RPMI8226 (cell line): ENCODE measurements at places on chromosomes 1 and 21.

DNA sequence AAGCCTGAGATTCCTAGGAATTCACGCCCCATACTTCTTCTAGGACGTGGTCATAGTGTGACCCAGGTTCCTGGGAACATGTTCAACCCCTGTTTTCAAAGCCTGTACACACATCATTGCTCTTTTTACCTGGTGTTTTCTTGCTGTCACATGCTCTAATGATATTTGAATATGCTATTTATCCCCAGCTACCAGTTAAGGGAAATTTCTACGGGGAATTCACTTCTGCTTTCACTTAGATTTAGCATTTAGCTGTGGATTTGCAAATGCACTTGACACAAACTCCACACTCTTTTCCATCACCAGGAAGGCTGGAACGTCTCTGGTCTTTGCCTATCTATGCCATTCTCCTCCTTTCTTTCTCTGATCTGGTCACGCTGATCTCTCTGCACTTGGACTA is 11.3 kb upstream of the SAMSN1 start:
- DNase-seq: no peak

- DNase-seq: no peak
Observed at GRCh38 chr1:200938955-200939354, 44.3 kb downstream of the INAVA start.

DNA sequence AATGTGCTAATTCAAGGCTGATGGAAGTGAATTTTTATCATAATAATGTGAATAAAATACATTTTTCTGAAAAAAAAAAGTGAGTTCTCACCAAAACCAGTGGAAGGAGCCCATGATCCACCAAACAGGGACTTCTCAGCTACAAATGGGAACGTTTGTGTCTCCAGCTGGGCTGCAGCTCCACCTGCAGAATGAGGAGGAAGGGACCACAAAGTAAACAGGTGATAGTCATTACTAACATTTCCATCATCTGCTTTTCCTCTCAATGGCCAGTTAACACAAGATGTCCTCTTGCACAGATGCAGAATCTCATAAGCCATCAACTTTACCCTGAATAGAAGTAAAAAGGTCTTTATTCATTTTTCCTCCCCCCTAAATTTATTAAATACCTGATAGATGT is 246.2 kb downstream of the MRPL39 start:
- DNase-seq: no peak

- no peak for DNase-seq
Observed at GRCh38 chr1:83747853-83748482, 251.0 kb downstream of the TTLL7 start.

DNA sequence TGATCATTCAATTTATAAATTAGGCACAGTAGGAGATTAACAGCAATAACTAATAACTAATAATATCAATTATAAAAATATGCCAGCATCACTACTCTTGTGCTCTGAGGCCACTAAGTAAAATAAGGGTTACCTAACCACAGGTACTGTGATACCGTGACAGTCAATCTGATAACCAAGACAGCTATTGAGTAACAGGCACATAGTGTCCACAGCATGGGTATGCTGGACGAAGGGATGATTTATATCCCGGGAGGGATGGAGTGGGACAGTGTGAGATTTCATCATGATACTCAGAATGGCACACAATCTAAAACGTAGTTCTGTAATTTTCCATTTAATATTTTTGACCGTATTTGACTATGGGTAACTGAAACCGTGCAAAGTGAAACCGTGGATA is 39.4 kb downstream of the CD46 start:
- DNase-seq: no peak

DNA sequence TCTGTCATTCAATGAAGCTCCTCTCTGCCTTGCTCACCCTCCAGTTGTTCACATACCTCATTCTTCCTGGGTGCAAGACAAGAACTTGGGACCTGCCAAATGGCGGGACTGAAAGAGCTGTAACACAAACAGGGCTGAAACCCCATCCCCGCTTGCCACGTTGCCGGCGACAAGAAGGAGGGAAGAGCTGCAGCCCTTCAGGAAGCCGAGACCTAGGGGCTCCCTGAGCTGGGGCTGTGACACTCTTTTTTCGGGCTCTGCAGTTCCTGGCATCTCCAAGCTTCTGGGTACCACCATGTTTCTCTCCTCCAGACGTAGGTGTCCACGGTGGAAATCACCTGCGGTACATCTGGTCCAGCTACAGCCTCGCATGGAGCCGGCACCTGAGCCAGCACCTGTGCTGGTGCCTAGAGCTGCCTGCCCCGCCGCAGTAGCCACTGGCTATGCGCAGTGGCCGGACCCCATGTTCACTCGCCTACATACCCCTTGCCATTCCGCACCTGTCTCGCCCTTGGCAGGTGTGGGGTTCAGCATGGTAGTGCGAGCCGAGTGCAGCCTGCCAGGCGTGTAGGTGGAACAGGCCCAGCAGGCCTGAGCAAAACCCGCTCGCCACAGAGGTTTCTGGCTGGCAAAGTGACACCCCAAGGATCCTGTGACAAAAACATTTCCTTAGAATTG is 367.0 kb upstream of the NEGR1 start:
- DNase-seq: no peak

GRCh38 chr1:213327017-213327667 is 276.1 kb downstream of the RPS6KC1 start:
- no peak for DNase-seq

DNA sequence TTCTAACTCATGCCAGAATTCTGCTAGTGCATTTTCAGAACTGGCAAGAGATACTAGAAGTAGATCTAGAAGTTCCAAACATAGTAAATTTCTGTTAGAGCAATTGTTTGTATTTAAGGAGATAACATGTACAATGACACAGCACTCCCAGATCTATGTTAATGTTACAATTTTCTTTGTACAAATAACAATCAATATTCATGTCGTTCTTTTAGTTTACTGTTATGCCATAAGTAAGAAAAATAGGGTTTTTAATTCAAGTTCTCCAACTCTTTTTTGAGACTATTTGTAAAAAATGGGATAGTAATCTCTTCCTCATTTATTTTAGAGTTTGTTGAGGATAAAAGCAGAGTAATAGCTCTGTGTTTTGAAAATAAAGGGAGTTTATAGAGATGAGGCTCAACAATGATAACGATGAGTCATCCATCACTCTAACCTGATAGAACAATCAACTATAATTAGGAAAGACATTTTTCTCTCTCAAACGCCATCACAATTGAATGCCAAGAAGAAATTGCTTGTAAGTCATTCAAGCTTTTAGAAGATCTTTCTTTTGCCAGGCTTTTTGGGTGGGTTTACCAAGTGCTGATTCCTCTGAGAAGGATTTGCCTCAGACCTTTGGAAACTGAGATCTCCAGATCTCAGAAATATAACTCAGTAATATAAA is 638 bp downstream of the CD84 start:
- no peak for DNase-seq

DNA sequence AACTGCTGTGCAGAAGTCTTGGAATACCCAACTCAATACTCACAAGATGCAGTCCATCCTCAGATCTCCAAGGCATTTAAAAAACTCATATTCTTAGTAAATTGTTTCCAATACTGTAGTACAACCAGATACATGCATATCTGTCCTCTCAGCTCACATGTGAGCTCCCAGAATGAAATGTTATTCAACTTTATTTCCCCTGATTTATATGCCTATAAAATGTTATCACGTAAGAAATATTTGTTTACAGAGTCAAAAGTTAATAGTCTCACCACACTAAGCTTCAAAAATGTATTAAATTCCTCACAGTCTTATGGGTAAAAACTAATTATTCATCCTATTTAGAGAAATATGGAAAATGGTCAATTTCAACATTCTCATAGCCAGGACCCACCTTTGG is 56.6 kb downstream of the LTN1 start:
- DNase-seq: no peak

DNA sequence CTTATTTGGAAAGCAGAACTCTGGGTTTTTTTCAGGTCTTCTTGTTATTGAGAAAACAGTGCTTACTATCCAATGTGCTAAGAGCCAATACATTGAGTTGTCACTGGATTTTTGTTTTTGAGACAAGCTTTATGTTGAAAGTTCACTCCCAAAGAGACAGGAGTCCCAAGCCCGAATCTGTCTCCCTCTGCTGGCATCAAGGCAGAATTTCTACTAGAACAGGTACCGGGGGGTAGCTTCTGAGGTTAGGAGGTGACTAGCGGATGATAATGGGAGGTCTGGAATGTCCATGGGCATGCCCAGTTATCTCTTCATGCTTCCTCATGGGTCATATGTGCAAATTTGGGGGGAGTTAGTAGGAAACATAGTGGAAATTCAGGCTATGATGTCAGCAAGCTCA is 25.1 kb downstream of the ZNF124 start:
- DNase-seq: no peak

GRCh38 chr1:18010945-18011344 is 96.7 kb upstream of the IGSF21 start:
- no peak for DNase-seq

- DNase-seq: no peak
Observed at GRCh38 chr1:236716160-236716559, 29.9 kb downstream of the ACTN2 start.

DNA sequence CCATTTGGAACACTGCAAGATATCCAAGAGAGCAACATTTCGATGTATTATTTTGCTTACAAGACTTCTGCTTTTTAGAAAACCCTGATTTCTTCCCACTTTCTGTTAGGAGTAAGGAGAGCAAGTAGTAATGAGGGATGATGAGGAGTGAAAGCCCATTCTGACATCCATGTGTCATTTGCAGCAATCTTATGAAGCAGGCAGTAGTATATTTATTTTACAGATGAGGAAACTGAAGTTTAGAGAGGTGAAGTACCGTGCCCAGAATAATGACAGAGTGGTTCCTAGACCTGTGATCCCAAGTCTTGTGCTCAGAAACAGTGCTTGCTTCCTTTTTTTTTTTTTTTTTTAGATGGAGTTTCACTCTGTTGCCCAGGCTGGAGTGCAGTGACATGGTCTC is 7.1 kb upstream of the ZSCAN20 start:
- DNase-seq: no peak

DNA sequence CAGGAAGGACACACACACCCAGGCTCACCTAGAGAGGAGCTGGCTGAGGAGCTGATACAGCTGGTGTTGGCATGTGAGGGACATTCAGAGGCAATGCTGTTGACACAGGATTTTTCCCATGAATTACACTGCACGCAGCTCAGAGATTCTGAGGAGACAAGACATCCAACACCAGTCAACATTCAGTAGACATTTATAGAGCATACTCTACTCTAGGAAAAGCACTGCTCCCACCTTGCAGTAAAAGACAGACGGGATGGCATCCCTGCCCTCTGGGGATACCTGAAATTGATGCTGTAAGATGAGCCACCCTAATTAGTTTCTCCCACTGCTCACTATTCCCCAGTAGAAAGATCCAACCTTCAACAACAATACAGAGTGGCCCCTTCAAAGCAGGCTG is 5.1 kb downstream of the LYPD8 start:
- no peak for DNase-seq

- DNase-seq: no peak
Observed at GRCh38 chr1:4660917-4661594, 6.6 kb downstream of the AJAP1 start.

DNA sequence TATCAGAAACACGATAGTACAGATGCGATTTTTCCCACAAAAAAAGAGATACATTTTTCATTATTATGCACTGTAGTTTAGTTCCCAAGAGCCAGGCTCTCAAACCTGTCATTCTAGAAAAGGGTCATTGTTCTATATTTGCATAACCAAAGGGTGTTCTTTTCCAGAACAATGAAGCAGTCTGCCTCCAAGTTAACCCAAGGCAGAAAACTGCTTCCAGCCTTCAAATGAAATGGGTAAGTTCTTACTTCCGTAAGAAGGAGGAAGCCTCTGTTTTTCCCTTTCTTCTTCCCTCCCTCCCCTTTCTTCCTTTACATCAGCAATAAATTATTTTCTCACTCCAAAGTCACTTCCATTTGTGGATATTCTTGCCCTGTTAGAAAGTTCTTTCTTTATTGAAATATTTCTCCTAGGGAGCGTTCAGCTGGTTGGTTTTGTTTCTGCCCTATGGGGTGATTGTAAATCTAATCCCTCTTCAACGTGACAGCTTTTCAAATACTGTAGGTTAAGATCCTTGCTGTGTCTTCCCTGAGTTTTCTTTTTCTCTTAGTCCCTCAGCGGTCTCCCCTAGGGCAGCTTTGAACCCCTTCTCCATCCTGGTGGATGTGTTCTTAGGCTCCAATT is 77.3 kb upstream of the PTGFRN start:
- DNase-seq: no peak

- no peak for DNase-seq
Observed at GRCh38 chr21:16711757-16712156, 801.1 kb upstream of the CXADR start.

GRCh38 chr1:24154215-24154614 is 11.3 kb upstream of the IL22RA1 start:
- DNase-seq: no peak

- DNase-seq: no peak
Observed at GRCh38 chr1:161214369-161214768, 726 bp upstream of the FCER1G start.

DNA sequence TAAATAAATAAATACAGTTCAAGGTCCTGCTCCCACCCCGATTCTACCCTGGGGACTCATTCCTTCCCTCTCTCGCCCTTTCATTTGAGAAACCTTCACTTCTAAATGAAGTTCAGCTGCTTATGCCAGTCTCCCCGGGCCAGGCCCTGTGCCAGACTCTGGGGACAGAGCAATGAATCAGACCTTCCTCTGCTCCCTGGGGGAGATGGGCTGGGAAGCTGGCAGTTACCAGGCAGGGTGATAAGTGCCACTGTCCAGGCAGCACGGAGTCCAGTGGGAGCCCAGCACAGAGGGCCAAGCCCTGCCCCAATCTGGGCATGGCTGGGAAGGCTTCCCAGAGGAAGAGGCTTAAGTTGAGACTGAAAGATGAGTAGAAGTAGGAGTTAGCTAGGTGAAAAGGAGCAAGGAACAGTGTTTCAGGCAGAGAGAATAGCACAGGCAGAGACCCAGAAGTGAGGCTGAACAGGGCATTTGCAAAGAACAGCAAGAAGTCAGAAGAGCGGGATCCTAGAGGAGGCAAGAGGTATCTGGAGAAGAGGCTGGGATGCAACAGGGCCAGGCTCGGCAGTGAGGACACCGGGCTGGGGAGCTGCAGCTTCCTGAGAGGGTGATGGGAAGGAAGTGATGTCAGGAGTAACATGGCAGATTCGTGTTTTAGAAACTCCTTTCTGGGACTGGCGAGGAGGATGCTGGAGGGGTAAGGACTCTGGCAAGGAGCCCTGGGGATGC is 13.5 kb downstream of the KCNQ4 start:
- DNase-seq: no peak

GRCh38 chr1:18466676-18467075 is 14.1 kb upstream of the KLHDC7A start:
- no peak for DNase-seq

GRCh38 chr21:32082466-32082865 is 196.4 kb downstream of the MIS18A start:
- no peak for DNase-seq

DNA sequence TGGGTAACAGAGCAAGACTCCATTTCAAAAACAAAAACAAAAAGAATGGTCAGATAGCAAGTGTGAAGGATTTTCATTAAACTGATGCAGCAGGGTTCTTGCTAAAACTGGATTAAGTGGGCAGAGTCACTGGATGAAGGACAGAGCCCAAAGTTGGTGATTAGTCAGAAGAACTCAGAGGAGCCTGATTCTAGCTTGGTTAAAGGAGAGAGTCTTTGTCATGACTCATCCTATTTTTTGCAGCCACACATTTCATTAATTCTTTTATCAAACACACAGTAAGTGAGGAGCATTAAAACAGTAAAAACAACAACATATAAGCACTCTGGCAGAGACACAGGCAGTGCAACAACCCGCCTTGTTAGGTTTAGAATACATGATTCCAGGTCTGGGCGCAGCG is 56.0 kb upstream of the EDARADD start:
- DNase-seq: no peak

- DNase-seq: peak; percentile 46
Observed at GRCh38 chr1:245188403-245188802, 33.6 kb downstream of the KIF26B start.

- no peak for DNase-seq
Observed at GRCh38 chr1:165912638-165913037, 85.2 kb downstream of the UCK2 start.
